ENCODE measurements at places on chromosomes 2 and 18.

GRCh38 chr18:46196627-46197243, 92.5 kb downstream of the HAUS1 start:
- DNase-seq, result no peak

- no peak for DNase-seq
These were observed 49.4 kb downstream of the SLC66A2 start for GRCh38 chr18:79902075-79902474.

GRCh38 chr2:241003830-241004564, 5.6 kb downstream of the SNED1 start:
- DNase-seq, result no peak

DNA sequence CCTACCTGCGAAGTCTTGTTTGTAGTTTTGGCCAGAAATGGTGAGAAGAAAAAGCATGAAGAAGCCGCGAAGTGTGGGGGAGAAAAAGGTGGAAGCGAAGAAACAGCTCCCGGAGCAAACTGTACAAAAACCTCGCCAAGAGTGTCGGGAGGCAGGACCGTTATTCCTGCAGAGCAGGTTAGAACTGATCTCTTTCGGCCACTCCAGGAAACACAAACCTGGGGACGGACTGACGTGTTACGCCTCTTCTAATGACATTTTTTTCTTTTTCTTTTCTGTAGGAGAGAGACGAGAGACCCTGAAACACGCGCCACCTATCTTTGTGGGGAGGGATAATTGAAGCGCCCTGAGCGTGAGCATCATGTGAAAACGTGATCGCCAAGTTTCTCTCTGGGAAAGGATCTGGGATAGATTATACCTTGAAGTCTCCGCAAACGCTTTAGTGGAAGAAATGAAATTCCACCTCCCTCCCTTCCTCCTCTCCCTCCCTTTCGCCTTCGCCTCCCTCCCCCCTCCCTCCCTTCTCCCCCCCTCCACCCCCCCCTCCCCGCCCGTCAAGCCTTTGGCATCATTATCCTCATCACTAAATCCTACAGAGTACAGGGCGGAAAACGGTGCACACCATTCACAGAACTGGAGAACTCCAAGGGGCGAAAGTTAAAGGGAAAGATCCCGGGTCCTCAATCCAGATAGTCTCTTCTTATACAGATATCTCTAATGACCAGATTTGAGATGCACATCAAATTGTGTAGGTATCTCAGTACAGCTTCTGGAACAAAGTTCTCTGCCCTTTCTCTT, at the start of gene ZEB2:
Gene ZEB2 (minus strand): TSS at position 186 of the 798 bp plus-strand sequence. CDS start 2,769 bp downstream, outside the sequence.
- DNase-seq, result peak; percentile 99

DNA sequence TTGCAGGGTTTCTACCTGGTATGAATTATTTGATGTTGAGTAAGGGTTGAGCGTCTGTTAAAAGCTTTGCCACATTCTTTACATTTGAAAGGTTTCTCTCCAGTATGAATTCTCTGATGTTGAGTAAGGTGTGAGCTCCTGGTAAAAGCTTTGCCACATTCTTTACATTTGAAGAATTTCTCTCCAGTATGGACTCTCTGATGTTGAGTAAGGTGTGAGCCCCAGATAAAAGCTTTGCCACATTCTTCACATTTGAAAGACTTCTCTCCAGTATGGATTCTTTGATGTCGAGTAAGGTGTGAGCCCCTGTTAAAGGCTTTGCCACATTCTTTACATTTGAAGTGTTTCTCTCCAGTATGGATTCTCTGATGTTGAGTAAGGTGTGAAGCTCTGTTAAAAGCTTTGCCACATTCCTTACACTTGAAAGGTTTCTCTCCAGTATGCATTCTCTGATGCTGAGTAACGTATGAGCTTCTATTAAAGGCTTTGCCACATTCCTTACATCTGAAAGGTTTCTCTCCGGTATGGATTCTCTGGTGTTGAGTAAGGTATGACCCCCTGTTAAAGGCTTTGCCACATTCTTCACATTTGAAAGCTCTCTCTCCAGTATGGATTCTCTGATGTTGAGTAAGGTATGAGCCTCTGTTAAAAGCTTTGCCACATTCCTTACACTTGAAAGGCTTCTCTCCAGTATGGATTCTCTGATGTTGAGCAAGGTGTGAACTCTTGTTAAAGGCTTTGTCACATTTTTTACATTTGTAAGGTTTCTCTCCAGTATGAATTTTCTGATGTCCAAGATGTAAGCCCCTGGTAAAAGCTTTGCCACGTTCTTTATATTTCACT, 27.1 kb downstream of the ZNF519 start:
- DNase-seq, result no peak

- DNase-seq, result no peak
These were observed 7.5 kb downstream of the TMSB10 start for GRCh38 chr2:84912984-84913383.

- peak; percentile 52 for DNase-seq
These were observed 37.9 kb downstream of the LYPD1 start for GRCh38 chr2:132632000-132632649.

- no peak for DNase-seq
These were observed 53.9 kb downstream of the TMEM18 start for GRCh38 chr2:623130-623922.

GRCh38 chr18:74203811-74204210, 55.5 kb downstream of the TIMM21 start:
- peak; percentile 25 for DNase-seq

DNA sequence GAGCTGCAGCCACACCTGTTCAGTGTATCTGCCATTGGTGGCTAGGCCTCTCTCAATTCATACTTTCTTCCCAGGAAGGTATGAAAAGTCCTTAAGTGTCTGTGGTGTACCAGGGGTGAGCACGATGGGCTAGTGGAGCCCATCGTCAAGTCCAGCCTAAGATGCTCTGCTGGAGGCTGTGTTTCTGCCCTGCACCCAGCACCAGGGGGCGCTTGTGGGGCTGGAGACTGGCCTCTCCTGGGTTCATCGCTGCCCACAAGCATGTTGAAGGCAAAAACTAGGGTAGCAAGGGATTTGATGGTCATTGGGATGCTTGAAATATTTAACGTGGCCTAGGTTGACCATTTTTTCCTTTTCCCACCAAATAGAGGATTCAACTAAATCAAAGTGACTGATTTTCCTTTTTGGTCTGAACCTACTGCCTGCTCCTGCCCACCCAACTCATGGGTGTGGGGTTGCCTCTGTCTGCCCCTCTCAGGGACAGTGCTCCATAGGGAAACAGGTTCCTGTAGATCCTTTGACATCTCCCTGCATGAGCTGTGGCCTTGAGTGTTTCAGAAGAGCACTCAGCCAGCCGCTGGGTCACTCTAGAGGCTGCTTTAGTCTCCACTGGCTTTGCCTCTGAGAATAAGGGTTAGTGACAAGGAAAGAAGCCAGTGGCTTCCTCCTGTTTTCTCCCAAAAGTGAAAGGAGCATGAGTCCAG, 59.0 kb downstream of the TPGS2 start:
- no peak for DNase-seq

GRCh38 chr2:109402980-109403840, 210.6 kb downstream of the SEPTIN10 start:
- DNase-seq, result peak; percentile 23

DNA sequence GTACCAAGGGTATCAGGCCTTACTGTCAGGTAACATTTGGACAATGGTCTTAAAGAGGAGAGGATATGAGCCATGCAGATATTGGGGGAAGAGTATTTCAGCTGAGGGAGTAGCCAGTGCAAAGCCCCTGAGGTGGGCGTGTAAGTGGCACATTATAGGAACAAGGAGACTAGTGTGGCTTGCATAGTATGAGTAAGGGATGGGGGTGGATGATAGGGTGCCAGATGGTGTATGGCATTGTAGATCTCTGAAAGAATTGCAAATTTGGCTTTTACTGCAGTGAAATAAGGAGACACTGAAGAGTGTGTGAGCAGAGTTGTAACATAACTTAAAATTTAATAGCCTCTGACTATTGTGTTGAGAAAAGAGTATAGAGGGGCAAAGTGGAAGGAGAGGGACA, 244.0 kb downstream of the PDE11A start:
- no peak for DNase-seq

GRCh38 chr2:64420677-64421076, 33.3 kb upstream of the LGALSL start:
- DNase-seq, result no peak

- no peak for DNase-seq
These were observed 90.3 kb downstream of the RPRM start for GRCh38 chr2:153388246-153388645.

DNA sequence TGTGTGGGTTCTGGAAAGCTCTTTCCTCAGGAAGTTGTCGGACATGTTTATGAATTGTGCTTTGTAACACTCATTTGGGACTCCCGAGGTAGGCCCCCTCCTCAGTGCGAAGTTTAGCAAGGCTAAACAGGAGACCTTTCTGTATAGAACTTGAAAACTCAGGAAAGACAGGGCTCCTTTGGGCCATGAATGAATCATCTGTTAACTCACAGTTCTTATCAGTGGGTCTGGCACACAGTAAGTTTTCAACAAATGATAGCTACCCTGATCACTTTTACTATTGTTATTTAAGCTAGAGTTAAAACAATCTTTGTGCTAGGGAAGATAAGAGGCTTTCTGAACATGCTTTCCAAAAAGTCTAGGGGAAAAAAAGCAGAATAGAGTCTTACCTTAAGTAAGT, 430.5 kb upstream of the ETAA1 start:
- no peak for DNase-seq

GRCh38 chr2:110829413-110830146, 97.2 kb downstream of the ACOXL start:
- DNase-seq, result no peak

DNA sequence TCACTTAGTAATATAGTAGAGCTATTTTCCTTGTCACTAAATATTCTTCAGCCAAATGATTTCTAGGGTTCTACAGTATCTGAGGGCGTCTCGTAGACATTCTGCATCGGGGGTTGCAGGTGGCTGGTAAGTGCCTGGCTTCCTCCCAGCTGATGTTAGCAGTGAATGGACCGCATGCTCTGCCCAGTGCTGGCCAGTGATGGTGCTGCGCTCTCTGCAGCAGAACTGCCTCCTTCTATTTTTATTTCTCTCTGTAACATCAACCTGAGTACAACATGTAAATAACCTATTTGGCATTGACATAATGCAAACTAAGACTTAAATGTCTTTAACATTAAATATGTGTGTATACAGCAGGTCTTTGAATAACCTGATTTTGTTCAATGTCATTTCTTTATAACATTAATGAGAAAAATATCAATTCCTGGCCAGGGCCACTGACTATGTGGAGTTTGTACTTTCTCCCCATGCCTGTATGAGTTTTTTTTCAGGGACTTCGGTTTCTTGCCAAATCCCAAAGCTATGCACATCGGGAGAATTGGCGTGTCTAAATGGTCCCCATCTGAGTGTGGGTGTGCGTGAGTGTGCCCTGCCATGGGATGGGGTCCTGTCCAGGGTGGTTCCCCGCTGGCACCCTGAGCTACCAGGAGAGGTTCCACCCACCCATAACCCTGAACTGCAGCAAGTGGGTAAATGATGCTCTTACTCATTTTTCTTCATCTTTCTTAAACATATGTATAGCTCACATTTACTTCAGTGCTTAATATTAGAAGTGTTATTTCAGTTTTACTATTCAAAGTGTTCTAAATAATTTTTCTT, 278.2 kb upstream of the EPAS1 start:
- no peak for DNase-seq

- DNase-seq, result no peak
These were observed 69.0 kb upstream of the ZCCHC2 start for GRCh38 chr18:62453864-62454263.

GRCh38 chr2:217438821-217439220, 564.0 kb downstream of the TNS1 start:
- no peak for DNase-seq

- DNase-seq, result peak; percentile 43
These were observed 53.9 kb upstream of the B3GNT2 start for GRCh38 chr2:62142054-62142453.

- no peak for DNase-seq
These were observed 6.8 kb upstream of the PDK1 start for GRCh38 chr2:172549131-172549530.

DNA sequence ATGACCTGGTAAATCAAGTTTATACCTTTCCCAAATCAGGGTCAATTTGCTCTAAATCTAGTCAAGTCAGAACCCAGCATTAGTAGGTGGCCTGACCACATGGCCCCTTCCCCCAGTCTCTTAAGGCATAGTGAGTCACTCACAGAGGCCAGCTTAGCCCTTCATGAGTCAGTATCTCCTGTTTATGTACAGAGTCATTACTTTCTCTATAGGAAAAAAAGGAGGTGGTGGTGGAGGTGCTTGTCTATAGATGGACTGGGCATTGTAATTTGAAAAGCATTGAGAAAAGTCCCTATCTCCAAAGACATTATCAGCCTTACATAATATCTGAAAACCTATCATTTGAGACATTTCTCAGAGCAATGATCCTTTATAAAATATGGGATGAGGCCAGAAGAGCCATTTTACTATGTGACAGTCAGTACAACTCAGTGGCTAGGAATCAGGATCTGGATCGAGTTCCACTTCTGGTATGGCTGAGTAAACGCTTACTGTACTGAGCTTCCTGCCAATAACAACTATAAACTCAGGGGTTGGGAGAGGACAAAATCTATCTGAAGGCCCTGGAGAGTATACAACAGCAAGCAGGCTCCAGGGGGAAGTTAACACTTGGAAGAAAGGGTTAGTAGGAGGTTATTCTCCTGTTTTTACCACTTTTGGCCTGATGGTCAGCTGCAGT, 22.5 kb upstream of the SIGLEC15 start:
- DNase-seq, result no peak

GRCh38 chr2:182379241-182379640, 47.6 kb downstream of the PDE1A start:
- peak; percentile 94 for DNase-seq

DNA sequence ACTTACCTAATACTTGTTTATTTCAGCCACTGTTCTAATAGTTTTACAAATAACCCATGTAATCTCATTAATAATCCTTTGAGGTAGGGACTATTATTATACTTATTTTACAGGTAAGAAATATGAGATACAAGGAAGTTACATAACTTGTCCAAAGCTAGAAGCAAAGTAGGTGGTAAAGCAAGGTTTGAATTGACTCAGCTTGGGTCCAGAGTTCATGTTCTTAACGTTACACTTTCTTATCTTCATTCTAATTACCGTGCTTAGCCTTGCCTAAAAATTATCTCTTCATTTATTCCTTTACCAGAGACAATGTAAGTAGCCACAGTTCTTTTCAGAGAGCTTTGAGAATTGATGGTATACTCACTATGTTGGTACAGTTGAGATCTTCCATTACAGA, 743.6 kb downstream of the KCNJ3 start:
- no peak for DNase-seq

DNA sequence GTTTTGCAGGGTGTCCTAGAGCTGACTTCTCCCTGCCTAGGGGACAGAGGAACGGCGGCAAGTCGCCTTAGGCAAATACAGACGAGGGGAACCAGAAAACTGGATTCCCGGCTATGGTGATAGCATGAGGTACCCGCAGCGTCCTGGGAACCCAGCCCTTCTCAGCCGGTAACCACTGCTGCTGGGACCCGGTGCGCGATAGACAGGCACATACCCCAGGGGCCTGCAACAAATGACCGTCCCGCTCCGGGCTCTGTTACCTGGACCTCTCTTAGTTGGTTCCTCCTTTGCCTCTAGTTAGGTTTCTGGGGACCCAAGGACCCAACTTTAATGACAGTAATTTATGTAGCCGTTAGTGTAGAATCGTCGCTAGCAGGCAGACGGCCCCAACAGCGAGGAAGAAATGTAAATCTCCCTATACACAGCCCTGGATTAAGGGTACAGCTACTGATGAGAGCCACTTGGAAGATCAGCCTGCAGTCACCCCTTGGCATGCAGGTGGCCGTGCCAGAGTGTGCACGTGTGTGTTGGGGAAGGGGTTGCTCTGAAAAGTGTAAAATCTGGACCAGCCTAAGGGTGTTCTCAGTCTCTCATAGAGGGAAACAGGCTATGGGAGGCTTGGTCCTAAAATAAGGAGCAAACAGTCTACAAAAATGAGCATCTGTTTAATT, 819 bp upstream of the SERPINE2 start:
- DNase-seq, result peak; percentile 30

- no peak for DNase-seq
These were observed 101.9 kb upstream of the ARHGAP28 start for GRCh38 chr18:6627645-6628044.

- peak; percentile 35 for DNase-seq
These were observed 255.3 kb downstream of the VAPA start for GRCh38 chr18:10169064-10169562.
